ENCODE measurements at places on chromosomes 6 and 20.

GRCh38 chr6:20223141-20223540 is 10.9 kb upstream of the MBOAT1 start:
- no peak for DNase-seq

DNA sequence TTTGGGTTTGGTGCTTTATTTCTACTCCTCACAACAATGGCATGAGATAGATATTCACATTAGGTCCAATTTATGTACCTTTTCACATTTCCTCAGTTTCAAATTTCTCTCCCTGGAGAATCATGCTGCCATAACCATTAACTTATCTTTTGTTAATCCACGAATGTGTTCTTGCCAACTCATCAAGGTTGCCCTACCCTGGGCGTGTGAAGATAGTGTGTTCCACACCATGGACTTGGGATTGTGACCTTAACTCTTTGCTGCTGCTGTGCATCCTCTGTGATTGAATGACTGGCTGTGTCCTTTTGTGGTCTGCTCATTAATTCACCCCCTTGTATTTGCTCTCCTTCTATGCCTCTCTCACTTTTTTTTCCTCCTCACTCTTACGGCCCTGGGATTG is 34.2 kb upstream of the SNRPB2 start:
- DNase-seq = no peak

GRCh38 chr6:17583811-17584210 is 16.3 kb upstream of the FAM8A1 start:
- no peak for DNase-seq

GRCh38 chr6:167047554-167047953 is 48.4 kb downstream of the CEP43 start:
- no peak for DNase-seq

DNA sequence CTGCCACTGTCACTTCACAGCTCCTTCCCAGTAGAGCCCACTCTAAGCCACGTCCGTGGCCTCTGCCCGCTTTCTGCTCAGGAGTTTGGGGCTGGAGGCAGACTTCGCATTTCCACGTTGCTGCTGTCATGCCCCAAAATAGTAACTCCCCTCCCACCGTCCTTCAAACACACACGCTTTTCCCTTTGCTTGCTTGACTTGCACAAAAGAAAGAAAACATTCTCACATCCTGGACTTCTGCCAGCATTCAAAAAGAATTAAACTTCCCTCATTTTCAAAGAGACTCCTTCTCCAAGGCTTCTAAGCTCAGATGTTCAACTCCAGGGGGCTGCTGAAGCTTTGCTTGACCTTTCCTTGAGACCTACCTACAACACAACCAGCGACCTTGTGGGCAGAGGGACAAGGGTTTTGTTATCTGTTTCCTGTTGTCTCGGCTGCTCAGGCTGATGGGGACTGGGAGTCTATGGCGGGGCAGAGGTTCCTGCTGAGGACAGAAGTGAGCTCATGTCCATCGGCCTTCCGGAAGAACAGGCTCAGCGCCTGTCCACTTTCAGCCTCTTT is 263.8 kb upstream of the FOXQ1 start:
- no peak for DNase-seq

- DNase-seq = no peak
These were observed 183.2 kb downstream of the HIVEP2 start for GRCh38 chr6:142761756-142762155.

GRCh38 chr6:111478064-111478476 is 4.9 kb downstream of the REV3L start:
- no peak for DNase-seq

- no peak for DNase-seq
These were observed 27.0 kb downstream of the IL17A start for GRCh38 chr6:52213127-52213526.

GRCh38 chr20:2314759-2315439 is 19.1 kb downstream of the TGM3 start:
- DNase-seq = no peak

GRCh38 chr20:4459081-4459480 is 262.6 kb upstream of the PRND start:
- no peak for DNase-seq

DNA sequence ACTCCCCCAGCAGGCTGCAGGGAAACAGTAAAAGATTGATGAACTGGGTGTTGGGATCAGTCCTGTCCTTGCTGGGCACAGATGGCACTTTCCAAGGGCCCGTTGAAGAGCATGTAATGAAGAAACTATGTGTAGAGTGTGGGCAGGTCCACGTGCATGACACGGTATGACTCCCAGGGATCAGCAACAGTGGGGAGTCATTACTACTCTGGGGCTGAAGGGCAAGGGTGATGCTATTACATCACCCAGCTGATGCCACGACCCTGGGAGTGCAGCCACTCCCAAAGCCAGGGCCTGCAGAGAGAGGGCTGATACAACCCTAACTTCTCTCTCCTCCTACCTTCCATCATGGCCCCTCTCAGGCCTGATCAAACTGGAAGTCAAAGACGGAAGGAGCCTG is 20.1 kb downstream of the KCNK17 start:
- DNase-seq = no peak

DNA sequence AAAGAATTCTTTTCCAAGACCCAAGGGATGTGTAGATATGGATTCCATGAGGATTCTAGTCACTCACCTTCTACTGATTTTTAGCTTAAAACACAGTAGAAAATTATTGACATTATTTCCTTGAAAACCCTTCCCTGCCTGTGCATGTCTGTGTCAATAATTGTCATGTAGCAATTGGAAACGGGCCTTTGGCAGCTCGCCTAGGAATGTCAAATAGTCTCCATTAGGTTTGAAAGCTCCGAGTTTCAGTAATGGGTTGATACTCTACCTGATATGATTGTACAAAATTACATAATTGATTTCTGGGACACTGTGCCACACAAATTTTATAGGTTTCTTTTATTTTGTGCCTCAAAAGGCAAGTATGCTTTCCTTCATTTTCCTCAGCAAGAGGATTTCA is 515.2 kb upstream of the ARID1B start:
- DNase-seq = no peak

GRCh38 chr20:58906894-58907293 is 54.4 kb downstream of the GNAS start:
- DNase-seq = no peak
